ENCODE measurements at places on chromosomes 2 and 18. TPM values are rescaled to one million over a fixed set of nuclear protein-coding genes. Genes with fewer than 3 reads are reported as not detected.

GRCh38 chr2:170500770-170501169 is 214.4 kb upstream of the SP5 start:
- H3K27ac ChIP-seq, result peak overlapping the region; percentile 38
- peak; percentile 71 for DNase-seq
- H3K27me3 ChIP-seq, result no peaks in the 10 kb centered on the region
- H3K4me3 ChIP-seq, result no peak overlapping the region

DNA sequence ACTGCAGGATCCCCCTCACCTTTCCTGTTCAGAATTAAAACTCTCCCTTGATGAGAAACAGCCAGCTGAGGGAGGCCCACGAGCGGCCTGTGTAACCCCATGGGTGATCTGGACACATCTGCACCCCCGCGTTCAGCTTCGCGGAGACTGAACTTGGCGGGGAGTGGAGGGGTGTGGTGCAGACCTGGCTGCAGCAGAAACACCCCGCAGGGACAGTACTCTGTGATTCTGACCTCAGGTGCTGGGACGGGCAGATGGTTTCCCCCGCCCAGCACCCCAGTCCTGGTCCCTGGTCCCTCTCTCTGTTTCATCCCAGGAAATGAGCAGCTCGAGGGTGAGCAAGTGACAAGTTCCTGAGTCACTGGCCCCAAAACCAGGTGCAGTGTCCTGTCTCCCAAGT is 41.2 kb downstream of the GBX2 start:
- H3K4me1 ChIP-seq, result peaks cover 7% of the 10 kb centered on the region
- H3K4me3 ChIP-seq, result no peak overlapping the region
- H3K27ac ChIP-seq, result no peak overlapping the region

GRCh38 chr18:48667276-48668254 is 128.7 kb downstream of the CTIF start:
- no peak overlapping the region for H3K27ac ChIP-seq
- H3K4me1 ChIP-seq, result peaks cover 3% of the 10 kb centered on the region
- H3K36me3 ChIP-seq, result peaks cover 43% of the 10 kb centered on the region
- DNase-seq, result no peak
- no peak overlapping the region for H3K4me3 ChIP-seq
- no peaks in the 10 kb centered on the region for H3K27me3 ChIP-seq

- no peak overlapping the region for H3K27ac ChIP-seq
- no peak for DNase-seq
- H3K36me3 ChIP-seq, result no peaks in the 10 kb centered on the region
- H3K4me3 ChIP-seq, result no peak overlapping the region
- no peaks in the 10 kb centered on the region for H3K27me3 ChIP-seq
- H3K4me1 ChIP-seq, result no peaks in the 10 kb centered on the region
Measured at GRCh38 chr2:1766425-1766824, 22.1 kb upstream of the PXDN start.

DNA sequence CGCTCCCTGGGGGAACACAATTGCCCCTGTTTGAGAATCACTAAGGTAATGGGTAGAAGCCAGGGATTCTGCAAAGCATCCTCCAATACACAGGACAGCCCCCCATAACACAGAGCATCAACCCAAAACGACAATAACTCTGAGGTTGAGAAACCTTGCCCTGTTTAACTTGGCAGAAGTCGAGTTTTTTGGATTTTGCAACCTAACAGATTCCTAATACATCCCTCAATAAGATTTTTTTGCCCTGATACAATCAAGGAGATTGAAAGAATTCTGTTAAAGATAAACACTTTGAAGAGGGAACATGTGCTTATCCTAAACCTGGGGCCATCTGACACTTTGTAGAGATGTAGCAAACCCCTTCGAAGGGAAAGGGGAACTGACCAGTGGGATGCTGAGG is 92.5 kb upstream of the ZNF532 start:
- H3K27me3 ChIP-seq, result peaks cover 6% of the 10 kb centered on the region
- H3K36me3 ChIP-seq, result no peaks in the 10 kb centered on the region
- no peak overlapping the region for H3K4me3 ChIP-seq
- no peak for DNase-seq
- H3K27ac ChIP-seq, result no peak overlapping the region

GRCh38 chr2:20141056-20141762 is 83.7 kb downstream of the SDC1 start:
- H3K4me1 ChIP-seq, result peaks cover 6% of the 10 kb centered on the region
- H3K36me3 ChIP-seq, result no peaks in the 10 kb centered on the region
- no peaks in the 10 kb centered on the region for H3K27me3 ChIP-seq
- H3K4me3 ChIP-seq, result no peak overlapping the region

DNA sequence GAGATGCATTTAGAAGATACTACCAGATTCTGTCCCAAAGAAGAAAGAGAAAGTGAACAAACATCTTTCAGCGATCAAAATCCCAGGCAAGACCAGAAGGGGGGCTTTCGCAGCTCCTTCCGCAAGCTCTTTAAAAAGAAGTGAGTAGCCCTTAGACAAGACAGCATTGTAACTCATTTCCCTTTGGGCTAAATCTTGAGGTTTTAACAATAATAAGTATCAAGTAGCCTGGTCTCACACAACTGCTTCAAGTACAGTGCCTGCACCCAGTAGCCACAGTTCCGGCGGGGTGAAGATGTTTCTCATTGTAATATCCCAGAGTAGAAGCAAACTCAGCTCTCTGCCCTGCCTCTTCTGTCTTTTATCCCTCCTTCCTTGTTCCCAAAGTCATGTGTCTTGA is 76.3 kb downstream of the ARHGEF33 start:
- H3K4me3 ChIP-seq, result no peak overlapping the region
- no peaks in the 10 kb centered on the region for H3K36me3 ChIP-seq
- no peak for DNase-seq
- no peak overlapping the region for H3K27ac ChIP-seq
- H3K27me3 ChIP-seq, result no peaks in the 10 kb centered on the region
- H3K4me1 ChIP-seq, result peaks cover under 1% of the 10 kb centered on the region

- H3K27ac ChIP-seq, result no peak overlapping the region
- H3K4me3 ChIP-seq, result no peak overlapping the region
- H3K36me3 ChIP-seq, result no peaks in the 10 kb centered on the region
Measured at GRCh38 chr2:35931115-35931514, 424.5 kb upstream of the CRIM1 start.

DNA sequence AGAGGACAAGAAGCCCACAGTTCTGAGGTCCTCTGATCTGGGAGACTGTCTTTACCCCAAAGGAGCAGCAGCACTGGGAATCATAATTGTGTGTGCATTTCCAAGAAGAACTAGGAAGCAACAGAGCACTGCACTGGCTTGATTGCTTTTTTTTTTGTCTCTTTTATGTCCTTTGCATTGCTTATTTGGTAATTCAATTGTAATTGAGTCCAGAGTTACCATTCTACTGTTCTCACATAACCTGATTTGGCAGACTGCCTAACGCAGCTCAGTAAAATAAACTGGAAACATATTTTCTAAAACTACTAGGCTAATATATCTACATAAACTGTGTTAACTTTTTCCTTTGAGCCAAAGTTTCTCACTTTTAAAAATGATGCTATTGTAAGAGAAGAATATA is 190.3 kb upstream of the SLC8A1 start:
- peak; percentile 53 for DNase-seq
- H3K27ac ChIP-seq, result no peak overlapping the region
- H3K4me3 ChIP-seq, result no peak overlapping the region
- H3K4me1 ChIP-seq, result no peaks in the 10 kb centered on the region
- H3K36me3 ChIP-seq, result no peaks in the 10 kb centered on the region

Gene CDK15
- total RNA-seq, result 1.1 TPM

Gene TMEM247
- not detected for total RNA-seq

Gene HOXD4
- total RNA-seq, result 2.2 TPM

Gene OTOS
- not detected for total RNA-seq

Gene VWC2L
- not detected for total RNA-seq

Gene NRP2
- 19.9 TPM for total RNA-seq

Gene THADA
- total RNA-seq, result 14.4 TPM

All from muscle of leg (tissue), 16 donors.